ENCODE measurements at places on chromosomes 7 and 10. TPM values are rescaled to one million over a fixed set of nuclear protein-coding genes. Genes with fewer than 3 reads are reported as not detected.

DNA sequence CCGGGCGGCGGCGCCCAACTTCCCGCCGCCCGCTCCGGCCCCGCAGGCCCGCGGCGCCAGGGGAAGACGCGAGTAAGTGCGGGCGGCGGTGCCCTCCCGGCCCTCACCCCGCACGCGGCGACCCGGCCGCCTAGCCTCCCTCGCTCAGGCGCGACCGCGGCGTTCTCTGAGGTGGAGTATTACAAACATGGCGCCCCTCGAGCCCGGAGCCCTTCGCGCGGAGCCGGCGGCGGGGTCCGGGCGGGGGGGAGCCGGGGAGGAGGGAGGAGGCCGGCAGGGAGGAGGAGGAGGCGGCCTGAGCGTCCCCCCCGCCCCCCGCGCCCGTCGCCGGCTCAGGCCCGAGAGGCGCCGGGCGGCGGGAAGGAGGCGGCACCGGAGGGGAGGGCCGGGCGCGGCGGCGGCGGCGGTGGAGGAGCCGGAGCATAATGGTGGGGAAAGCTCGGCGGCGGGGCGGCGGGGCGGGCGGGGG, at the start of gene ZMYND11:
Gene ZMYND11, plus strand, starts transcription at position 324 of the 469 bp plus-strand sequence. CDS start 44,558 bp downstream, outside the sequence.
- peaks cover 55% of the 10 kb centered on the region for H3K4me1 ChIP-seq
- peak within 1 kb of the TSS; percentile 83 for H3K27ac ChIP-seq
- H3K36me3 ChIP-seq: no peaks in the 10 kb centered on the region
- no peaks in the 10 kb centered on the region for H3K27me3 ChIP-seq
- H3K4me3 ChIP-seq: peak within 1 kb of the TSS; percentile 81

DNA sequence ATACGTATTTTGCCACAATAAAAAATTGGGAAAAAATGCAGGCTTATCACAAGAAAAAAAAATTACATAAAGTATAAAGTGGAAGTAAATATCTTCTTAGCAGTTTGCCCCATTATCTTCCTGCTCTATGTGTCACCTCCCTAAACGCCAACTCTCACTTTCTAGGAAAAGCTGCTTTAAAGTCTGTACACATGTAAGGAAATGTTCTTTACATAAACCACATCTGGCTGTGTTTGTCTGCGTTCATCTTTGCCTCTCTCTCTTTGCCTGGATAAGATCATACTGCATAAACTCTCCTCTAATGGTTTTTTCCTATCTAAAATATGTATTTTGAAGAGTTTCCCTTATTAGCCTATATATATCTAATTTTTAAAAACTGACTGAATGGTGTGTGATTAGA, 23.0 kb upstream of the UMAD1 start:
- H3K27ac ChIP-seq: no peak overlapping the region
- no peaks in the 10 kb centered on the region for H3K27me3 ChIP-seq
- H3K4me3 ChIP-seq: no peak overlapping the region
- no peaks in the 10 kb centered on the region for H3K36me3 ChIP-seq
- DNase-seq: no peak
- no peaks in the 10 kb centered on the region for H3K4me1 ChIP-seq

GRCh38 chr10:4391683-4392082, 434.3 kb upstream of the AKR1E2 start:
- H3K4me1 ChIP-seq: peaks cover 5% of the 10 kb centered on the region
- H3K36me3 ChIP-seq: no peaks in the 10 kb centered on the region
- H3K27ac ChIP-seq: no peak overlapping the region
- H3K27me3 ChIP-seq: no peaks in the 10 kb centered on the region
- H3K4me3 ChIP-seq: no peak overlapping the region

DNA sequence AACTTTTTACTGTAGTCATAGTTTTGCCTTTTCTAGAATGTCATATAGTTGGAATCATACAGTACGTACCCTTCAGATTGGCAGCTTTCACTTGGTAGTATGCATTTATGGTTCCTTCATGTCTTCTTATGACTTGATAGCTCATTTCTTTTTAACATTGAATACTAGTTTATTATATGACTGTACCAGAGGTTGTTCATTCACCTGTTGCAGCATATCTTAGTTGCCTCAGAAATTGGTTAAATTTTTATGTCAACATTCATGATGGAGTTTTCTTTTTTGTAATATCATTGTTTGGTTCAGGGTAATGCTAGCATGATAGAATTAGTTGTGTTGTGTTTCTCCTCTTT, 94.8 kb upstream of the CDK13 start:
- H3K27me3 ChIP-seq: peaks cover 23% of the 10 kb centered on the region
- DNase-seq: no peak
- H3K4me1 ChIP-seq: no peaks in the 10 kb centered on the region
- no peak overlapping the region for H3K27ac ChIP-seq
- H3K36me3 ChIP-seq: peaks cover 2% of the 10 kb centered on the region

The CBX3 gene
- total RNA-seq: 132 TPM

The ZNF786 gene
- 7.2 TPM for total RNA-seq

Measured in chondrocyte (in vitro differentiated cells).